ENCODE measurements at places on chromosomes 6 and 20.

GRCh38 chr6:10587656-10588406 is 66.7 kb downstream of the GCNT2 start:
- no peak for DNase-seq

- no peak for DNase-seq
These were observed 633.4 kb upstream of the EPHA7 start for GRCh38 chr6:94052749-94053148.

DNA sequence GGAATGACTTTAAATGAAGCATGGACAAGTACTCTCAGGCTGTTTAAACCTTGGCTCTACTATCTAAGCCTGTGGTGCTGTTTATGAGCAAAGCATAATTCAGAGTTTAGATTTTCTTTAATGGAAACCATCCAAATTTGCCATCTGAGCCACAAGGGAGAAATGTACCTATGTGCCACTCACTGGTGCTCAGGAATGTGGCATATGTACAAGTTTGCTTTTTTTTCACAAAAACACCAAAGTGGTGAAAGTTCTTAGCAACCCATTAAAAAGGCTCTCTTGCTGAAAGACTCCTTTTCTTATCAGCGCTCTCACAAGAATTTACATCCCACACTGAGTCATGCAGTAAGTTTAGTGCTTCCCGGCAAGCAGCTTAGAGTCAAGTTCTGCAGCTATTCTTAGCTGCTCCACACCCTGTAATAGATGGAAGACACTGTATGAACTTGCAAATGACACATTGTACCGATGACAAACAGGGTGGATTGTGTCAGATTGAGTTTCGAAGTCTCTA is 57.3 kb upstream of the MLIP start:
- no peak for DNase-seq

- no peak for DNase-seq
These were observed 425 bp downstream of the FOXA2 start for GRCh38 chr20:22583773-22584521.

DNA sequence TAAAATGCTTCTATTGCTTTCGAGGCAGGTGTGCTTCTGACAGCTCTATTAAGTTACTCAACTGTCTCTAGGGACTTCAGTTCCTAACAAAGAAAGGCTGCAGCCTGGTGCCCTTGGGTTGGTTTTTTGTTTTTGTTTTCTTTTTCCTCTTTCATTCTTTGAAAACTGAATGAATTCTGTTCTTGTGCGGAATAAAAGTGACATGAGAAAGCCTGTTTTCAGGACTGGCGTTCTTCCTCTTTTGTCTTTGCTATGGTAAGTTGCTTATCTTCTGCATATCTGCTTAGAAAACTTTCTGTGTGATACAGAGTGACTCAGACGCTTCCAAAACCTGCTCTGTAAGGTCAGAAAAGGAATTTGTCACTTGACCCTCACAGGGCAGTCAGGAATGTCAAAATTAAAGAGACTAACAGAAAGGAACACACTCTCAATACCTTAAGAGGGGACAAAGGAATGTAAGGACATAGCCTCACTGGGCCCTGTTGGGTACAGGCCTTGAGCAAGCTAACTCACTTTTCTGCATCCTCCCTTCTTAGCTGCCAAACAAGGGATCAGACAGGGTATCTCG is 56.2 kb upstream of the NHSL1 start:
- no peak for DNase-seq

- DNase-seq, result no peak
These were observed 6.5 kb downstream of the CEP162 start for GRCh38 chr6:84220809-84221409.

GRCh38 chr20:35432430-35432735 is 5.6 kb downstream of the GDF5 start:
- no peak for DNase-seq

DNA sequence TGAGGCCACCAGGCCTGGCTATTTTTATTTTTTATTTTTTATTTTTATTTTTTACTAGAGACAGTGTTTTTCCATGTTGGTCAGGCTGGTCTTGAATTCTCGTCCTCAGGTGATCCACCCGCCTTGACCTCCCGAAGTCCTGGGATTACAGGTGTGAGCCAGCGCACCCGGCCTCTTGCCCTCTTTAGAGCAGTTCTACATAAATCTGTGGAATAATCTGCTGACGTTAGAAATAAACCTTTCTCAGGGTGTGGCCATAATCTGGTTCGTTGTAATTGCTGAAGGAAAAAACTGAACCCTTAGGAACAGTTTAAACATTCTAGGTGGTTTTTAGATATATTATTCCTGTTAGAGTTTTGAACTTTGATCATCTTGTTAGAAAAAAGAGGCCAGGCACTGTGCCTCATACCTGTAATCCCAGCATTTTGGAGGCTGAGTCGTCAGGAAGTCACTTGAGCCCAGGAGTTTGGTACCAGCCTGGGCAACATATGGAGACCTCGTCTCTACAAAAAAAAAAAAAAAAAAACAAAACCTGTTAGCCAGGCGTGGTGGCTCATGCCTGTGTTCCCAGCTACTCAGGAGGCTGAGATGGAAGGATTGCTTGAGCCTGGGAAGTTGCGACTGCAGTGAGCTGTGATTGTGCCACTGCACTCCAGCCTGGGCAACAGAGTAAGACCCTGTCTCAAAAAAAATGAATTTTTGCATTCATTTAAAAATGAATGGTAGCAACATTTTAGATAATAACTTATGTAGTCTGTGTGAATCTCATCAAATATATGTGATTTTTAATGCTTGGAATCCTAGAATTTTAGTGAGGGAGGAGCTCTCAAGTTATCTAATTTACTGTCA is 24.2 kb downstream of the ASXL1 start:
- DNase-seq, result no peak

DNA sequence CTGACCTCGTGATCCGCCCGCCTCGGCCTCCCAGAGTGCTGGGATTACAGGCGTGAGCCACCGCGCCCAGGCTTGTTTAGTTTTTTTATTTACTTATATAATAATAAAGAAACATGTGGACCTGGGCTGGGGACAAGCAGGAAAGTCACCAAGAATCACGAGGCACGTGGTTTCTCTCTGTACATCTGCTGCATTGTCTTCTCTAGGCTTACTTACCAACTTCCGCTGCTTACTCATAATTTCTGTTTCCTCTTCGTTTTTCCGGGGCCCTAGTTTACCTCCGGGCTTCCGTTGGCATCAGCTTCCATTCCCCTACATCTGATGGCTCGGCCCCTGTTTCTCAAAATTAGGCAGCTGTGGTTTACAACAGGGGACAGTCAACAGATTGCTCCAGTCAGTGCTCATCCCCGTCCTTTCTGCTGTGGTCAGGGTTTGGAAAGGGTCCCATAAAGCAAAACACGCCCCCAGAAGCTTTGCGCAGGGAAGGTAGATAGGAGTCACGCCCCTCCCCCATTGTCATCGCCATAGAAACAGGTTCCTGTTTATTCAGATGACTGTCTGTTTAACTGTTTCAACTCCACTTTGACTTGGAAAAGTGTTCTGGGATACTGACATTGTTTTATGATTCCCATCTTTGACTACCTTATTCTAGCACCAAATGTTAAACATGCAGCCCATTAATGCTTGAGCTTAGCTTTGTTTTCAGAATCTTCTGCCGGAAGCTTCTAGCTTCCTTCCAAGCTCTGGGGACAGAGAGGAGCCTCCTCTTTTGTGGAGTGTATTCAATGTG is 31.9 kb upstream of the TXLNB start:
- DNase-seq, result no peak

DNA sequence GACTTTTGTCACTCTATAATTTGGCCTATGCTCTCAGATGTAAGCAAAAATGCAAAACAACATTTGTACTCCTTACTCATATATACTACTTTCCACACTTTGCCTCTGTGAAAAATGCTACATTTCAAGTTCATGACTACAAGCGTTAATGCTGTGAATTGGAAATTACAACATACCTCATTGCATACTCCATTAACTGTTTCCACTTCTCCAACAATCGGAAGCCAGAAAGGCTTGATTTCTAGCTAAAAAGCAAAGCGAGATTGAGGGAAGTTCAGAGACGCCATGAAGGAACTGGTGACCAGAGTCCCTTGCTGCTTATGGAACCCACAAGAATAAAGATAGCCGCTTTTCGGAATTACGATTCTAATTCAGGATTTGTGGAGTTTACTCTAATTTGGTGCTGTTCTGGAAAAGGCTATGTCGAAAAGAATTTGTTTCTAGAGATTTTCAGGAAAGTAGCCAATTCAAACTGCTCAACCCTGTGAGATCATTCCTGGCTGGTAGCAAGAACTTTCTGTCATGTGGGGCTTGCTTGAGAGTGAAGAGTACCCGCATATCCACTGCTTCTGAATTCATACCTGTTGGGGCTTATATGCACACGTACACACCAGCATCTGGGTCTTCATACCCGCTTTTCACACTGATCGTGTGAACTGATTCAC is 98.0 kb upstream of the CITED2 start:
- DNase-seq, result no peak

GRCh38 chr6:99912657-99913056 is 81.4 kb downstream of the MCHR2 start:
- no peak for DNase-seq

- no peak for DNase-seq
These were observed 120.4 kb downstream of the VEGFA start for GRCh38 chr6:43890197-43891062.

DNA sequence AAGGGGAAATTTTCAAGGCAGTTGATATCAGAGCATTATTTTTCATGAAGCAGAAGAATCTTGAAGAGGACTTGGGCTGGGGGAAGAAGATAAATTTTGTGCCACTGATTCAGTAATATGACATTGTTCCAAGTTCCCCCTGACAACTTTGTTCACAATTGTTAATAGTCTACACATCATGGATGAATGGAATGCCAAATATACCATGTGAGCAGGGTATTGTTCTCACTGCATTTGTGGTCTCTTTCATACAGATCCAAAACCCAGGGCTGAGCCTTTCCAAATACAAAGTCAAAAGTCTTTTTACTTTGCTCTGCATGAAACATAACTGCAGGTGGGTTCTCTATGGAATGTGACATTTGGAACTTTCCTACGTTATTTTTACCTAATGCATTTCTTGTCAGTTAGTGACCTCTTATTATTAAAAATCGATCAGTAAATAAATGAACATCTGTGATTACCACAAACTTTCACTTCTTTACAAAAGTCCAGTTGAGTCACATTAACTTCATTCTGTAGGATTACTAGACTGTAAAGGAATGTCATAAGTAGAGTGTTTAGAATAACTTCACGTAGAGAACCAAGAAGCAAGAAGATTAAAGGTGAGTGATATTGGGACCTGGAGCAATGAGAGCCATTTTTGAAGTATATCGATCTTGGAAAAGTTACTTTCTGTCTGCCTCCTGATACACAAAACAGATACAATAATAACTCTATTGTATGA is 100.9 kb downstream of the RCAN2 start:
- DNase-seq, result no peak

DNA sequence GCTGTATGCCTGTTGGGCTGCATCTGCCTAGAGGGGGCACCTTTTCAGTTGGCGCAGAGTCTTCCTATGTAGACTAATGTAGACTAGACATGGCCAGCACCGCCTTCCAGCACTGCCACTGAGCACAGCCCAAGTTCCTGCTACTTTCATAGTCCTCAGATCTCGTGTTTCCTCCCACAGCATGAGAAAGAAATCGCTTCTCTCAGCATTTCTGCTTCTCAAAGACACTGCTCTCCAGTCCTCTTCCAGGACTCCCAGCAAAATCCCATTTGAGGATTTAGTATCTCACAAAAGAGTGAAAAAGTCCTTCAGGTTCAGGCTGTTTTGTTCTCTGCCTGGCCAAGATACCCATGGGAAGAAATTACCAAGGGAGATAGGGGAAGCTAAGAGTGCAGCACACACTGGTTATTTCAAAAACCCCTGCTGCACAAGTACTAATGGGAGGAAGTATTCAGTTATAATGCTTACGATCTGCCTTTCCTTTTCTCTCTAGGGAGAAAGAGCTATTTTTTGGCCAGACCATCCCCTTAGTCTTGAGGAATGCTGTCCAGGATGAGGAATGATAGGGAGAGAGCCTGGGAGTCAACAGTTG is 35.7 kb downstream of the OGFRL1 start:
- DNase-seq, result no peak

DNA sequence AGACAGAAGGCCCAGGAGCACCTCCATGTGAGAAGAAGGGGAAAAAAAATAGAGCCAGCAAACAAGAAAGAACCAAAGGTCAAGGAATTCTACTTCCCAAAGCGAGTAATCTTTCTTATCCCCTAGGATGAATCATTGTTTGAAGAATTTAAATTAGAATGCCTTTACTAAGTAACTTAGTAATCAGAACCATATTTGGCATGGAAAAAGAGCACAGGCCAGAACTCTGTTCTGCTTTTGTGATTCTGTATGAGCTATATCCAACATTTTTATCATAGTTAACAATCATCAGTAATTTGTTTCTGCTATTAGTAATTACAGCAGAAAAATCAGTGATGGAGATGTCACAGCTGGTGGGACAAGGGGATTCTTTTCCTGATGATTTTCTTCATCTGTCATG is 228.8 kb upstream of the FAM83B start:
- no peak for DNase-seq

- no peak for DNase-seq
These were observed at the start of gene AFDN for GRCh38 chr6:167826896-167827582. Gene AFDN (plus strand): TSS chr6:167826911. CDS start chr6:167827133, 222 bp downstream.

- no peak for DNase-seq
These were observed 199.7 kb upstream of the KCNQ5 start for GRCh38 chr6:72422171-72422570.

DNA sequence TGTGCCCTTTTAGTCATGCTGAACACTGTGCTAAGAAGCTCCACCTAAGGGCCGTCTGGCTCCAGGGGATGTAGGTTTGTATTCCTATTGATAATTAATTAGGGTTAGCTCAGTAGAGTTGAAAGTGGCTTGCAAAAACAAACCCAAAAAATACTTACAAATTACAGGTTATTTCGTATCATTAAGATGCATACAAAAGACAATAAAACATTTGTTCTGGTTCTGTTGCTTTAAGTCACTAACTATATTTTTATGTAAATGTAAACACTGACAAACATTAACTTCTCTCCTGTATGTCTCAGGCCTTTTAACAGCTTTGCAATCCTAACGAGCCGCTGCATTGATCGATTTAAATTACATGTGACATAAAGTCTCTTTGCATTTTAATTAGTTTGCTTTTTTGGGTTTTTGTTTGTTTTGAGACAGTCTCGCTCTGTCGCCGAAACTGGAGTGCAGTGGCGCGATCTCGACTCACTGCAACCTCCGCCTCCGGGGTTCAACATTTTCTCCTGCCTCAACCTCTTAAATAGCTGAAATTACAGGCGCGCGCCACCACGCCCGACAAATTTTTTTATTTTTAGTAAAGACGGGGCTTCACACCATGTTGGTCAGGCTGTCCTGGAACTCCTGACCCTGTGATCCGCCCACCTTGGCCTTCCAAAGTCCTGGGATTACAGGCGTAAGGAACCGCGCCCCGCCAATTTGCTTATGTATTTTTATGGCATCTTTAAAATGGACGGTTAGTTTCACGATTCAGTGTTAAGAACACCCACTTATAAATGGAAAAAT is 110.9 kb downstream of the HFE start:
- DNase-seq, result no peak

- no peak for DNase-seq
These were observed 150.9 kb upstream of the HMGN3 start for GRCh38 chr6:79385333-79385732.

GRCh38 chr6:156949376-156949775 is 172.2 kb downstream of the ARID1B start:
- DNase-seq, result no peak

Data from cortex of kidney (tissue), 1 donor.